GM12864 (cell line): ENCODE measurements at places on chromosomes 2 and 18.

- no peak for DNase-seq
Observed at GRCh38 chr2:29222381-29223179, 107.4 kb downstream of the CLIP4 start.

DNA sequence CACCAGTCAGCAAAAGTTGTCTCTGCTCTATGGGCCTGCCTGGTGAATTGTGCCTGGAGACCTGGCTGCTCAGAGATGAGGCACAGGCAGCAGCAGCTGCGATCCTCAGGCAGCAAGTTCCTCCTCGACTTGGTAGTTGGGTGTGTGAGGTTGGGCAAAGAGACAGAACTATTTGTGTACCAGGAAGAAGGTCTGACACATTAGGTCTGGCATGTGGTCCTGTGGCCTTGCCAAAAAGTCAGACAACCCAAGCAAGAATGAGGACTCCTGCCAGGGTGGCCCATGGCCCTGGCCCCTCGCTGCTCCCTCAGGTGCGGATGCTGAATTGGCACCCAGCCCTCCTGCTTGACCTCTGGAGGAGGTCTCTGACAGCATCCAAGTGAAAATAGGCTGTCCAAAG, 192.7 kb downstream of the DYSF start:
- no peak for DNase-seq

- no peak for DNase-seq
Observed at GRCh38 chr2:229339618-229340017, 68.5 kb upstream of the PID1 start.

GRCh38 chr18:42730272-42730671, 385.2 kb downstream of the RIT2 start:
- no peak for DNase-seq

DNA sequence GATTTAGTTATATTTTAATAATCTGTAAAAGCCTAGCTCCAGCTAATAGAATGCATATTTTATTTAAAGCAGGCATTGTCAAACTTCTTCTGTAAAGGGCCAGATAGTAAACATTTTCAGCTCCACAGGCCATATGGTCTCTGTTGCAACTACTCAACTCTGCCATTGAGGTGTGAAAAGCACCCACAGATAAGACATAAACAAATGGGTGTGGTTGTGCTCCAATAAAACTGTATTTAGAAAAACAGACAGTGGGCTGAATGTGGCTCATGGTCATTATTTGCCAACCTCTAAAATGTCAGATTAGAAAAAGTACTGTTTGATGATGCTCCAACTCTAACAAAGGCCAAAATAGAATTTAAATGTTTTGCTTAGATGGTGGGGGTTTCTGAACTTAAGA, 519.9 kb downstream of the RNF144A start:
- DNase-seq, result no peak

DNA sequence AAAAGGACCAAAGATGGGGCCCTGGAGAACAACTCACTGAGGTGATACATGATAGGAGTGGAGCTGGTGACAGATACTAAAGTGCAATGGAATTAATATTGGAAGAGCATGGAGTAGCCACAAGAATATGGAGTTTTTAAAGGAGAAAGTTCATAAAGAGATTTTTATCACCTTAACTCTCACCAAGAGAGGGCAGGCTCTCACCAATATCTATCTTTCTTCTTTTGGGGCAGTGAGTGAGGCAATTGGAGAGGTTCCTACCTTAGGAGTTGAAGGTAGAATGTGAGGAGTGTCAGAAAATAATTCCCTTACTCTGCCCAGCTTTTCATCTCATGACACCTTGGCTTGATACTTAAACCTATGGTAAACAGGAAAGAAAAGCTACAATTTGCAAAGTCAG, 233.7 kb upstream of the CWC22 start:
- DNase-seq, result no peak

DNA sequence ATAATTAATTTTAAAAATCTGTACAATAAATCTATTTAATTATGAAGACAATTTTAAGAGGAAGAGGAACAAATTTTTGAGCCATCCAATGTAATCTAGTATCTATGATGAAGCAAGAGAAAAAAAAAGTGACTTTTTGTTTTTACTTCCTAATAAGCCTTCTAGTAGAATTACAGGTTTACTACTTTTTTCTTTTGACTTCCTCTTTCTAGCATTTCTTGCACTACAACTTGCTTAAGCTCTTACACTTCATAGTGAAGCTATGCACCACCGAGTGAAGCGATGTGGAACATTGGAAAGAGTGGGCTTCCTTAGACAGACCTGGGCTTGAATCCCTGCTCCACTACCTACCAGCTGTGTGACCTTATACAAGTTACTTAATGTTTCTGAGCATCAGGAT, 2.1 kb downstream of the SERPINB2 start:
- DNase-seq, result no peak
